Activated CD4-positive, alpha-beta T cell treated with anti-CD3 and anti-CD28 coated beads, Interleukin-2, amount 50 U/mL, for 48 hours (primary cell): ENCODE measurements at places on chromosomes 16 and 17.
A peak's percentile ranks its signal among the peaks of the same experiment; 100 is the strongest.

GRCh38 chr16:82776470-82777146, 149.8 kb downstream of the CDH13 start:
- DNase-seq = no peak

- no peak for DNase-seq
These were observed 33.3 kb downstream of the TOM1L1 start for GRCh38 chr17:54933921-54934320.

GRCh38 chr17:924711-925475, 54.7 kb downstream of the NXN start:
- DNase-seq = no peak

- peak; percentile 78 for DNase-seq
These were observed at the start of gene RPL19 for GRCh38 chr17:39200070-39200879. Gene RPL19 (plus strand): TSS chr17:39200283. CDS start chr17:39200345, 62 bp downstream.

DNA sequence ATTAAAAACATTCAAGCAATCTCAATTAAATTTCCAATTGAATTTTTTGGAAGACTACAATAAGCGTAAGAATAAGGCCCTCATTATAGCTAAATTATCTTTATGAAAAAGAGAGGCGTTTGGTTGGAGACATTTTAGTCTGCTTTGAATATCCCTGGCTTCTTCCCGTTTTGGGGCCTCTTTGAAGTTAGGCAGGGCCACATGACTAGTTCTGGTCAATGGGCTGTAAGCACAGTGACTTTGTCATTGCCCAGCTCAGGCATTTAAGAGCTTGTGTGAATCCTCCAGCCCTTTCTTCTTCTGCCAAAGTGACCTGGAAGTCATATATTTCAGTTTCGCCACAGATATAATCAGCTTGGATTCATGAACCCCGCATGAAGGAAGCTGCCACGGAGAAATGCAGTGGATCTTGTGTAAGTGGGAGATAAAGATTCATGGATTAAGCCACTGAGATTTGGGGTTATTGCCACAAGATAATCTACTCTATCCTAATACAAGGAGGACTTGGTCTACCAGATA, 21.7 kb upstream of the UBTF start:
- DNase-seq = no peak

DNA sequence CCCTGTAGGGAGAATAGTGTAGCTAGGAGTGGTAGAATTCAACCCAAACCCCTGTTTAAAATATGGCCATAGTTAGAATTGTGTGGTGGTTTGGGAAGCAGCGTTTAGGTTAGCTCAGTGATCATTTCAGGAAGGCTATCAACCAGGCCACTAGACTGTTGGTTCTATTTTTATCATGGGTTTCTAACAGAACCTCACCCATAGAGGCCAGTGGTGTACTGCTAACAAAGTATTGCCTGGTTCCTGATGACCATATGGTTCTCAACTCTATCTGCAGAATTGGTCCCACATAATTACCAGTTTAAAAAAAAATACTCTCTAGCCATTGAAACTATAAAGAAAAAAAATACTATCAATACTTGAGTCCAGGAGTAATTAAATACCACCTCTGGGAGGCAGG, 70.5 kb upstream of the RASL10B start:
- no peak for DNase-seq

DNA sequence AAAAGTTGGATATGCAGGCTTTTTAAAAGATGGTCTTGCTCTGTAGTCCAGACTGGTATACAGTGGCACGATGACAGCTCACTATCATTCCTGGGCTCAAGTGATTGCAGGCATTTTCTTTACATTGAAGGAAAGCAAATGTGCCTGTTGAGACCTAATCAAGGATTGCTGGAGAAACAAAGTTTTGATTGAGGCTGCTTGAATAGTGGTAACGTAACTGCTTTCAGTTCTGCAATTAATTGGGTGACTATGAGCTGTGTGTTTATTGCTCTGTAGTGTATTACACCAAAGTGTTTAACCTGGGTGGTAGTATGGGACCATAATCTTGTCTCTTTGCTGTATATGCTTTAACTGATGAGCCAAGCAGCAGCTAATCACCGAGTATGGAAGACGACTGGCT, 2.3 kb downstream of the UBB start:
- DNase-seq = no peak

GRCh38 chr17:76268015-76268749, 3.0 kb downstream of the UBALD2 start:
- peak; percentile 84 for DNase-seq
